Stimulated activated CD4-positive, alpha-beta T cell treated with anti-CD3 and anti-CD28 coated beads, TNF-alpha, amount 100 ng/mL, for 4 hours (primary cell): ENCODE measurements at places on chromosomes 3 and 15.

GRCh38 chr3:195906865-195907683 is 1.3 kb downstream of the TNK2 start:
- DNase-seq: peak; percentile 48

DNA sequence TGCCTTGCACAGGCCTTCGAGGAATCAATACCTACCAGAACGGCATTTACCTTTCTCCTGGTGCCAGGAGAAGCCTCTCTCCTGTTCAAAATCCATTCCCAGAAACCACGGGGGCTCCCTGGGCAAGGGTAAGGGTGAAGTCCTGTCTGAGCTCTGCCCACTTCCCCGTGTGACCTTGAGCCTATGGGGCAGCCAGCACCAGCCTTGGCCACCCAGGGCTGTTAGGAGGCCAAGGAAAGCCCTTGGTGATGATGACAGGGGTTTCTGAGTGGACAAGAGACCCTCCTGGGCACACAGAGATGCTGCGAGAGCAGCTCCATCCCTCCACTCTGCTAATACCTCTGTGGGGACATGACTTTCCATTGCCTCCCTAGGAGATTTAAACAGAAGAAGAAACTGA is 5.9 kb downstream of the SCN5A start:
- no peak for DNase-seq

- no peak for DNase-seq
Observed at GRCh38 chr3:131485119-131485518, 17.7 kb downstream of the MRPL3 start.

DNA sequence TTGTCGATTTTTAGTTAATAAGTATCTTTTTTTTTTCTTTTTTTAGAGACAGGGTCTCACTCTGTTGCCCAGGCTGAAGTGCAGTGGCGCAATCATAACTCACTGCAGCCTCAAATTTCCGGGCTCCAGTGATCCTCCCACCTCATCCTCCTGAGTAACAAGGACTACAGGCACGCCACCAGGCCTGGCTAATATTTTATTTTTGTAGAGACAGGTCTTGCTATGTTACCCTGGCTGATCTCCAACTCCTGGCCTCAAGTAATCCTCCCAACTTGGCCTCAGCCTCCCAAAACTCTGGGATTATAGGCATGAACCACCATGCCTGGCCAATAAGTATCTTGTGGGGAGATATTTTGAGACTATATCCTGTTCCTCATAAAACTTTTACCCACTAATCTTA is 29.4 kb upstream of the ARID3B start:
- DNase-seq: no peak

GRCh38 chr3:126994661-126995245 is 11.8 kb downstream of the PLXNA1 start:
- no peak for DNase-seq

DNA sequence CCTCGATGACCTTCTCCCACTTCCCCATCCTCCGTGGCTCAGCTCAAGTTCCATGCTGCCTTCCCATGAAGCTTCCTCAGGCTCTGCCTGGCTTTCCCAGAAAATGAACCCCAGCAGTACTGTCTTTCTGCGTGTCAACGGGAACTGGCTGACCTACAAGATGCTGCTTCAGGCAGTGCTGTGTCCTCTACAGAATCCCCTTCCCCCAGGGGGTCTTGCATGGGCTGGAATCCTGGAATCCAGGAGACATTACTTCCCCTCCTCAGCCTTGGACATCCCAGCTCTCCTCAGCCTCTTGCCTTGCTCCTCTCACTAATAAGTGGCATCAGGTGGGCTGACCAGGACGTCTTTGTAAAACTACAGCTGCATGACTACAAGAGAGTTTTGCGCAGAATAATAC is 5.4 kb downstream of the CCDC12 start:
- DNase-seq: no peak

DNA sequence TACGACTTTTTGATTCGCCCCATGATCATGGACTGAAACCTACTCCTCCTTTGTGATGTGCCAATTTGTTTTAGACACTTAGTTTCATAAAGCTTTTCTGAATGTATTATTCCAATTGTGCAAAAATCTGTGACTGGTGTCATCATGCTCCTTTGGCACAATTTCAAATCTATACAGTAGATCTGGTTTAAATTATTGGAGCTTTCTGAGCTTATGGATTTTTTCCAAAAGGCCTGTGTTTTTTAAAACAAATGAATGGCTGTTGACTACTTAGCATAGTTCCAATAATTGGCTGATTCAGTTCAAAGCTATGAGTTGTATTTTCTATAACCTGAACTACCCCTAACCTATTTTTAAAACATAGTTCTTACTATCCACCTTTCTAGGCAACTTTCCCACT is 282.7 kb downstream of the CNTN3 start:
- no peak for DNase-seq

GRCh38 chr3:63918321-63918720 is 6.1 kb upstream of the SCAANT1 start:
- DNase-seq: no peak

- DNase-seq: no peak
Observed at GRCh38 chr3:37906734-37907282, 45.1 kb downstream of the CTDSPL start.

DNA sequence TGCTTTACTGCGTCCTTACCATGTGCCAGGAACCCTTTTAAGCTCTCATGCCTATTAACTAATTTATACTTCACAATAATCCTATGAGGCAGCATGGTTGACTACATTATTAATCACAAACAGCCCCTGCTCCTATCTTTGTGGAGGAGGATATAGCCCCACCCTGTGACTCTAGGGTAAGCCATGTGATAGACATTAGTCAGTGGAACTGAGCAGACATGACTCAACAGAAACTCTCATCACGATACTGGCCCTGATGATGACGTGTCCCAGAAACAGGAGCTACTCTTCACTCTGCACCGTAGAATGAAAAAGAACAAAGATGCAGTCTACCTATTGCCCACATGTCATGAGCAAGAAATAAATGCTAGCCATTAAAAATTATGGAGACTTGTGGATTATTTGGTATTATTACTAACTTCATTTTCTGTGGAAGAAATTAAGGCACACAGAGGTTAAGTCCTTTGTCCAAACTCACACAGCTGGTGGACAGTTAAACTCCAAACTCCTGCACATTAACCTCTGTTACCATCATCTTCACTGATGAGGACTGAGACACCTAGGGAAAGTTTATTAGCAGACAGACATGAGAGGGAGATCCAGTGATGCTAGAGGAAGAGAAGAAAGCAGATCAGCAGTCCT is 51.2 kb downstream of the CFAP20DC start:
- no peak for DNase-seq

DNA sequence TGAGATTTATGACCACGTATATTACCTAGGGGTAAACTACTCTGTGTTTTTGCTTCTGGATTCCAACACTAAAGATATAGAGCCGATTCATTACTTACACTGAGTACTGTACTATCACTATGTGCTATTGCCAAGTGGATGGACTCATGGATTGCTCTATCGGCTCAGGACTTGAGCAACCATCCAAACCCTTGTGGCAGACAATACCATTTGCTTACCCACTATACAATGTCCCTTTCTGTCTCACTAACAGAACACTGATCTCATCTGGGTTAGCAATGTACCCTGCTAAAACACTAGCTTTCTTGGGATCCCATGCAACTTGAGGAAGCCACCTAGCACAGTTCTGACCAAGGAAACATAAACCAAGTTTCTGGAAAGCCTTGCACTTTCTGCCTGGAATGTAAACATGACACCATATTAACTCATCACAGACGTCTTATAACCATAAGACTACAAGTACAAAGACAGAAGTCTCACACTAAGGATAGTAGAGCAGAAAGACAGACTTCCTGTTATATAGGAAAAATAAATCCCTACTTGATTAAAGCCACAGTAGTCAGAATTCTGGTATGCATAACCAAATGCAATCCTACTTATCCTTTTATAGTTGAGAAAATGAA is 38.6 kb downstream of the HACD2 start:
- DNase-seq: no peak

GRCh38 chr3:165624761-165625160 is 212.5 kb downstream of the BCHE start:
- DNase-seq: no peak

DNA sequence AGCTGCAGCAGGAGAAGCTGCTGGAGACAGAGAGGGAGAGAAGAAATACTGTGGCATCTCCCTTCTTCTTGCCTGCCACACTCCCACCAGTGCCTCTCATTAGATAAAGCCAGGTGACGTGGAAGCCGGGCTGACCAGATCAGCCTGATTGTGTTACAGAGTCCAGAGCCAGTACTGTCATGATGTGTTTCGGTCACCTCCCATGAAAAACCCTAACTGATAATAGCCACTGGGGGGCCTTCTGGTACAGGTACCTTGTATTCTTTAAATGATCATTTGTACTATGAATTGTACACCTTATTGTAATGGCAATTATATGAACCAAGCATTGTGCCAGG is 125.8 kb upstream of the TMEM108 start:
- no peak for DNase-seq

GRCh38 chr3:127457094-127457475 is 133.4 kb downstream of the TPRA1 start:
- no peak for DNase-seq

GRCh38 chr3:191198932-191199331 is at the start of gene OSTN:
TSS of gene OSTN (plus strand) at chr3:191199241. CDS start at chr3:191212533, 13,292 bp downstream.
- DNase-seq: no peak

DNA sequence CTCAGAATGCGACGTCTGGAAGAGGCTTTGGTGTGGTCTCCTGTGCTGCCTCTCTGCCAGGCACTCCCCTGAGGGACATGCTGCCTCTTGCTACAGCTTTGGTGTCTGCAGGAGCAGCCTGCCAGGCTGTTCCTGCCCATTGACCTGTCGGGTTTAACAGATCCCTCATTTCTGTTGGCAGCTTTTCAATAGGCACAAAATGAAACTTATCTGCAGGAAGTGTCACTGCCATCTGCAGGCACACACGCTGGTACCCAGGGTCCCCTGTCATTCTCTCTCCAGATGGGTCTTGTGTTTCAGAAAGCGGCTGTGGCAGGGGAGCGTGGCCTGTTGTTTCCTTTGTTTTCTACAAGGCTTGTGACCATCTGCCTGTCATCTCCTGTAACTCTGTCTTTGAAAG is 328.3 kb upstream of the CHRM5 start:
- no peak for DNase-seq

- DNase-seq: no peak
Observed at GRCh38 chr3:38746641-38747040, 69.4 kb downstream of the SCN10A start.

GRCh38 chr3:71371282-71371681 is 212.2 kb downstream of the FOXP1 start:
- no peak for DNase-seq

DNA sequence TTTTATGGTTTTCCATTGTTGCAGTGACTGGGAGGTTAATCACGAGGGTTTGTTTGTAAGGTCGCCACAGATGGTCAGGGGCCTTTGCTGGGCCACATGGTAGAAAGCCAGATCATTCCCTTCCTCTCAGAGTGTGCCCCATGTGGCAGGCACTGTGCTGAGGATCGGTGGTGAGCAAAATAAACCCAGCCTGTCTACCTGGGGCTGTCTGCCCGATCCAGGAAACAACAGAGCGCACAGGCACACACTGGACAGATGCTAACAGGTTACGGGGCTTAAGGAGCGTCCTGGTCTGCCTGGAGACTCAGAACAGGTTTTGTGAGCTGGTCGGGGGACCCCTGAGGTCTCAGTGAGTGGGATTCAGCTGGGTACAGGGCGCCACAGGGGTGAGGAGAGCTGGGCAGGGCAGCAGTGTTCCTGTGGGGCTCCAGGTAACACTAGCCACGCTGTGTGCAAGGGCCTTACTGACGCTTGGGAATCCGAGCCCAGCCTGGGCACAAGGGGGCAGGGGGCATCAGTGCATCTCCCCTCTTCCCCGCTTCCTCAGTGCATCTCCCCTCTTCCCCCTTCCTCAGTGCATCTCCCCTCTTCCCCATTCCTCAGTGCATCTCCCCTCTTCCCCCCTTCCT is 136.4 kb downstream of the DNAJB8 start:
- DNase-seq: no peak

DNA sequence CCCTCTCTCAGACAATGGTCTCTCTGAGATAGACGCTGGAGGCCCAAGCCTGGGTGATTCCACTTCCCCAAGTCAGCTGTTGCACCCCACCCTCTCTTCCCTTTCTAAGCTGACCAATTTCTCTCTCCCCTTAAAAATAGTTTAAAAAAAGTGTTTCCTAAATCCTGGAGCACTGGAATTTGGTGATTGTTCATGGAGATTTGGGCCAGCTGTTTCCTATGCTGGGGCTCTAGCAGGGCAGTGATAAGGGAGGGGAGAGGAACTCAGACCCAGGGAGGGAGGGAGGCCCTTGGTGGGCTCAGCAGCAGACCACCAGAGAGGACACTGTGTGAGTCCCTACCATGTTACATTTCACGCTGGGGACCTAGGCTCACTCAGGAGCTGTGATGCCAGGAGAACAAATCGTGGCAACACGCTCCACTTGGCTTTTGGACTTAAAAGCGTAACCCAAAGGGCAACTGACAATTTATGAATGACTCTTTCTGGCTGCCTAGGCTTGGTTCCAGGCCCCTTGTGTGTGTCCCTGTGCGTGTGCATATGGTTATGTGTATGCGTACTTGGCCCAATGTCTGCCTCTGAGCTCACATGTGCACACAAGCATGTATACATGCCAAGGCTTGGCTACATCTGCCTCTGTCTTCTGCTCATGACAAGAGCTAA is 59.8 kb upstream of the INSYN1 start:
- no peak for DNase-seq

DNA sequence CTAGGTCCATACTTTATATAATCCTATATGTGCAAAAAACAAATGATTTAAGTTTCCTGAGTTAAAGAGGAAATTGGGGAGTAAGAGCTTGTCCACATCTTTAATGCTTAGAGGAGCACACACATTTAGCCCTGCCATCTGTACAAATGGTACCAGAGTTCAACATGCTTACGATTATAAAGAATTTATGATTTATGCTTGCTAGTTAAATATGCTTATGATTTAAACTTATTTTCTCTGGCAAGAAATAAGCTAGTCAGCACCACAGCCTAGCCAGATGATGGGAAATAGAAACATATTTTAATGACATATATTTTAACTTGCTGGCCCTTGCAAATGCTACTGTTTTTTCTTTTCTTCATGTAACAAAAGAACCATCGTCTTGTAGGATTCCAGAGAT is 48.3 kb downstream of the EIF4E3 start:
- no peak for DNase-seq

- DNase-seq: no peak
Observed at GRCh38 chr3:49716169-49716568, 3.3 kb downstream of the AMIGO3 start.

- DNase-seq: no peak
Observed at GRCh38 chr3:29239376-29239775, 41.5 kb upstream of the RBMS3 start.

- no peak for DNase-seq
Observed at GRCh38 chr3:187967993-187968392, 186.0 kb upstream of the LPP start.

DNA sequence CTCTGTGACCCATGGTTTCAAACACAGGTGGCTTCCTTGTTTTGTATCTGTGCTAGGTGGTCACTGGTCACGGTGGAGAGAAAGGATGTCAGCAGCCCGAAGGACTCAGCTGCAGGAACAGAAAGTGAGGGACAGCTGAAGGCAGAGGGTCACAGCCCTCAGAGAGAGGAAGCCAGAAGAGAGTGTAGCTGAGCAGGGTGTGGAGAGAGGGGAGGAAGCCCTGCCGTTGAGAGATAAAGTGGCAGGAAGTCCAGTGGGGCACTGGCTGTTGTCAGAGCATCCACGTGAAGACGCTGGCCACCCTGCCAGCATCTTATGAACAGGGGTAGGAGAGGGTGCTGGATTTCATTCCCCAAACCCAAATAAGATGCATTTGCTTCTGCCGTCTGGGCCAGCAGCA is 36.9 kb downstream of the LIMD1 start:
- DNase-seq: no peak

- no peak for DNase-seq
Observed at GRCh38 chr3:105771392-105771791, 97.4 kb downstream of the CBLB start.

GRCh38 chr15:90956274-90957030 is 1.8 kb downstream of the RCCD1 start:
- peak; percentile 28 for DNase-seq
